ENCODE measurements at places on chromosomes 2 and 18. TPM values are rescaled to one million over a fixed set of nuclear protein-coding genes. Genes with fewer than 3 reads are reported as not detected.

GRCh38 chr2:160621748-160622147 is 128.1 kb upstream of the RBMS1 start:
- H3K27ac ChIP-seq: no peak overlapping the region
- no peak for DNase-seq
- no peak overlapping the region for H3K4me3 ChIP-seq
- no peaks in the 10 kb centered on the region for H3K4me1 ChIP-seq
- H3K27me3 ChIP-seq: no peaks in the 10 kb centered on the region
- H3K36me3 ChIP-seq: no peaks in the 10 kb centered on the region

DNA sequence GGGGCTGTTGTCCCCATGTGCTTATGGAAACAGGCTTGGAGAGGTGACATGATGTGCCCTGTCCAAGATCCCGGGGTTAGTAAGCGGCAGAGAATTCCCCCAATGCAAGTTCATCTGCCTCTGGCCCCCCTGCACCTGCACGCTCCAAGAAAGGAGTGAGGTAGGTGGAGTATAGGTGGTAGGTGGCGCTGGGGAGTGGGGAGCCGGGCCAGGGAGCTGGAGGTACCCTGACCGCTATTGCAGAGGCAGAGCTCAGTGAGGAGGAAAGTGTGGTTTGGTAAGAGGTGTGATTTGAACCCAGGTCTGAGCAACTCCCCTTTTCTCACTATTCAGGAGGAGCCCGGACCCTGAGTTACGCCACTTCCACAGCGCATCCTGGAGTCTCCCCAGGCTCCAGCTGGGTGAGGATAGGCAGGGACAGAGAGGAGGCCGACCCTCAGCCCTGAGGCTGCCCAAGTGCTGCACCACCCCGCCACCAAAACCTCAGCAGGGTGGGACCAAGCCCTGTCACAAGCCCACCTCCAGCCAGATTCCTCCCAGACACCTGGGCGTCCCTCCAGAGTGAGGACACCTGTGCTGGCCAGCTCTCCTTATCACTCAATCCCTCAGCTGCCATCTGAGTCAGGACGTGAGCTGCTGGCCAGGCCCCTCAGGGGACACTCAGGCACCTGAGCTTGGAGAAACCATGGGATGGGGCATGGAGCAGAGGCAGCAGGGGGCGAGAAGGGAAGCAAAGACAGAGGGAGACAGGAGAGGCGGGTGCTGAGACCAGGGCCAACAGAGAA is 5.6 kb downstream of the HAAO start:
- no peaks in the 10 kb centered on the region for H3K36me3 ChIP-seq
- H3K27me3 ChIP-seq: no peaks in the 10 kb centered on the region
- H3K4me1 ChIP-seq: no peaks in the 10 kb centered on the region
- H3K4me3 ChIP-seq: no peak overlapping the region

- no peak overlapping the region for H3K4me3 ChIP-seq
- H3K27ac ChIP-seq: no peak overlapping the region
- H3K27me3 ChIP-seq: no peaks in the 10 kb centered on the region
- no peak for DNase-seq
- no peaks in the 10 kb centered on the region for H3K4me1 ChIP-seq
These were observed 435.9 kb downstream of the TSN start for GRCh38 chr2:122191331-122191730.

DNA sequence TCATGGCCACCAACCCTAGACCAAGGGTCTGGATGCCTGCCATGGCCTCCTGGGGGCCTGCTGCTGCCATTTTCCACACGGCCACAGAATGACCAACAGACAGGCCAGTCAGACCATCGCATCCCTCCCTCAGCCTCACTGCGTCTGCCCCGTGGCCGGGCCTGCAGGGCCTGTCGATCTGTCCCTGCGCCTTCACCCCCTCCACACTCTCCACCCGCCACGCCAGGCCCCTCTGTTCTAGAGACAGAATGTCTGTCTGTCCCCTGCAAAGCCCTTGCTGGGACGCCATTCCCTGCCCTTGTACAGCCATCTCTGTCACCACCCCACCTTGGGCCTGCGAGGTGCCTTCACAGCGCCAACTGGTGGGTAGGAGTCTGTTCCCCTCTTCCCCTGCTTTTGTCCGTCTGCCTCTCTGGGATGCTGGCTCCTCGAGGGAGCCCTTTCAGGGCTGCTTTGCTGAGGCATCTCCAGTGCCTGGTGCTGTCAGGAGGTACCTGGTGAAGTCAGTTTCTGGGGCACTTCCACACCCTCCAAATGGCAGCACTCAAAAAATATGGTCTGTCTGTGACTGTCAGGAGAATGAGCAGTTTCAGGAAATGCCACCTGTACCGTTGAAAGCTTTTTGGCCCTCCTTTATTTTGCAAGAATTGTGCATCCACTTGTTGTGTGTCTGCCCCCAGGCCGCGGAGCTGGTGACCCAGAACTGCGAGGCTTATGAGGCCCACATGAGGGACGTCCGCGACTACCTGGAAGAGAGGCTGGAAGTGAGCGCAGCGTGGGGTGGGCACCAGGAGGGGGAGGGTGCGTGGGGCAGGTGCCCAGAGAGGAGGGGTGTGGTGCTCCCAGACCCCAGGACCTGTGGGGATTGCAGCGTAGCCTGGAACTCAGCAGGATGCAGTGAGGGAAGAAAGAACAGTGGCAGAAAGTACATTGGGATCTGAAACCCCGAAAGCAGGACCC is 6.7 kb upstream of the ESPNL start:
- H3K27ac ChIP-seq: no peak overlapping the region
- H3K27me3 ChIP-seq: no peaks in the 10 kb centered on the region
- H3K36me3 ChIP-seq: peaks cover 19% of the 10 kb centered on the region

GRCh38 chr2:72755647-72756423 is 70.0 kb downstream of the EXOC6B start:
- DNase-seq: no peak
- H3K27ac ChIP-seq: no peak overlapping the region
- H3K4me1 ChIP-seq: no peaks in the 10 kb centered on the region
- H3K4me3 ChIP-seq: no peak overlapping the region
- no peaks in the 10 kb centered on the region for H3K36me3 ChIP-seq

DNA sequence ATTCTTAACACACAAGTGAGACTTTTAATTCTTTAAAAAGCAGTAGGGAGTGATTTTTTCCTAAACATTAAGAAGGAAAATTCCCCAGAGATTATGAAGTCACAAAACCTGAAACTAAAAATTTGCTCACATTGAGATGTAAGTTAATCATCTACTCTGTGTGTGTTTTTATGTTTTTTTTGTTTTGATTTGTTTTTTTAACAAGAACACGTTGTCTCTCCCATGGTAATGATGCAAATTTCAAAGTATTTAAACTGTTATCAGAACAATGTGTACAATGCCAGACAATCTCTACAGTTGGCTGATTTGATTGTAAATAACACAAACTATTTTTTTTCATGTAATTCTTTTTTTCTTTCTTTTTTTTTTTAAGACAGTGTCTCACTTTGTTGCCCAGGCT is 71.5 kb downstream of the COLEC12 start:
- no peaks in the 10 kb centered on the region for H3K36me3 ChIP-seq
- H3K27me3 ChIP-seq: no peaks in the 10 kb centered on the region
- no peak overlapping the region for H3K27ac ChIP-seq
- no peak for DNase-seq

Gene PKDCC
- 68.2 TPM for total RNA-seq

Gene MTERF4
- total RNA-seq: 24.9 TPM

Gene INHBB
- total RNA-seq: 0.67 TPM

Gene FARP2
- total RNA-seq: 37.0 TPM

Gene COBLL1
- total RNA-seq: 74.8 TPM

Gene SOWAHC
- 12.6 TPM for total RNA-seq

Gene FAM110C
- total RNA-seq: 2.8 TPM

Measured in left lung (tissue), 14 donors.